ENCODE measurements at places on chromosomes 13 and 19. TPM values are rescaled to one million over a fixed set of nuclear protein-coding genes. Genes with fewer than 3 reads are reported as not detected.

BRCA2 gene
- total RNA-seq: 33.5 TPM

STOML3 gene
- not detected for total RNA-seq

RASAL3 gene
- total RNA-seq: 123 TPM

GRCh38 chr13:58843071-58843470, 1211.5 kb downstream of the PCDH17 start:
- DNase-seq: no peak

DNA sequence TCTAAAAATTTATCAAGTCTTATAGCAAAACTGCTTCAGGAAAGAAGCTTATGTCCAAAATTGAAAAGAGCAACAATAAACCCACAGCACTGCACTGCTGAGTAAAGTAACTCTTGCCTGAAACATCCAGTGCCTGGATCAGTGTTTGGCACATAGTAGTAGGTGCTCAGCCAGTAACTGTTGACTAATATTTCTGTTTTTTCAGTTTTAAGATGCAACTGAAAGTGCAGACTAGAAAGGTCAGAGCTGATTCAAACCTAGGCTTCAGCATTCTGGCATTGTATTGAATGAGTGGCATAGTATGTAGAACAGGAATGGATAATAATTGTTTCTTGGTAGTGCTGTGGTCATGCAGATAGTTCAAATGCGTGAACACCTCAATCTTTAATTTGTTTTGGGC, 67.6 kb downstream of the UBL3 start:
- no peak for DNase-seq

DNA sequence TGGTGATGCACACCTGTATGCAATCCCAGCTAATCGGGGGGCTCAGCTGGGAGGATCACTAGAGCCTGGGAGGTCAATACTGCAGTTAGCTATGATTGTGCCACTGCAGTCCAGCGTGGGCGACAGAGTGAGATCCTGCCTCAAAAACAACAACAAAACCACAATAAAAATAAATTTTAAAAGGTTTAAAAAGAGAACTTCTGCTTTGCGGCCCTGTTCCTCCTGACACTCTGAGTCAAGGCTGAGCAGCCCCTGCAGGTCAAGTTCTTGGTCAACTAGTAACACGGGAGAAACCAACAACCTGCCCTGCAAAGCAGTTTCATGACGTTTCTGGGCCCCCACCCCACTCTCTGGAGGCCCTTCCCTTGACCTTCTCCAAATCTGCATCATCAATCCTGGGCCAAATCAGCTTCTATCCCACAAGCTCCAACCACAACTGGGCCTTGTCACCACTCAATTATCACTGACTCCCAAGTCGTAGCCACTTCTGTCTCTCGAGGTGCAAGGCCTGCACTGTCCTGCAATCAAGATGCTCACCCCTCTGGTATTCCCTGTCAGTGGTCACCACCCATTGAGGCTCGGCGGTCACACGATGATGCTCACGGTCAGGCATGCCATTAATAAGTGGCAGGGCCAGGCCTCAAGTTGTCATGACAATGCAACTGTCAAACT, 7.5 kb downstream of the ELAVL1 start:
- DNase-seq: no peak

DNA sequence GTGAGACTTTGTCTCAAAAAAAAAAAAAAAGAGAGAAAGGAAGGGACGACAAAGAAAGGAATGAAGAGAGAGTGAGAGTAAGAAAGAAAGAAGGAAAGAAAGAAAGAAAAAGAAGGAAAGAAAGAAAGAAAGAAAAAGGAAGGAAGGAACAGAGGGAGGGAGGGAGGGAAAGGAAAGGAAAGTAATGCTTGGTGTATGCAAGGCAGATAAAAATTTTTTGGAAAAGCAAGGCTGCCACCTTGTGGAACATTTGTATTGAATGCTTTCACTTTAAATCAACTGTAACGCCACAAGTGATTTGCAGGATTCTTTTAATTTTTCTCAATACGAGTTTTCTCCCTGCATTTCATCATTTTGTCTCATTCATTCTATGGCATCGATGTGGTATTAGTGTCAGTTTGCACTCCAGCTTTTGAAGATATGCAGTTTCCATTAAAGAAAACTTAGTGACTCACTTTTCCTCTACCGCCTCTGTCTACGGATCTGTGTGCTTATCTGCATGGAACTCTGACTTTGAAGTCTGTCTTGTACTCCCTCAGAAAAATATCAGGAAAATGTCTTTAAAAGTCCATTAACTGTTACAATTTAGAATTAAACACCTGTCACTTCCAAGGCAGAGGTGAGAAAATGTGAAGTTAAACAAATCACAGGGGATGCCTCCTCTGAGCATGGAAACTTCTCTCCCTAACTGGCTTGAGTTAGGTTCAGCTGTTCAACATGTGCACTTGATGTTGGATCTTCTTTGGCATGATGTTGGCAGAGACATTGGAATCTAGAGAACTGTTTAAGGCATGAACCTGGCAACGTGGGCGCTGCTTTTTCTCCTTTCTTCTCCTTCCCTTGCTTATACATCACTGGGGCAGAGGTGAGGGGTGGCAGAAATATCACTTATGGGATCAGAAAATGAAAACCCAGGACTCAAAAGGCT, 20.0 kb upstream of the ZDHHC20 start:
- DNase-seq: peak; percentile 80

- DNase-seq: no peak
Observed at GRCh38 chr19:47151627-47152026, 21.0 kb downstream of the SAE1 start.

GRCh38 chr13:110463871-110464510, 97.5 kb downstream of the RAB20 start:
- no peak for DNase-seq

GRCh38 chr13:37241786-37242185, 136.3 kb upstream of the CSNK1A1L start:
- no peak for DNase-seq

- no peak for DNase-seq
Observed at GRCh38 chr19:30144242-30144758, 202.3 kb downstream of the URI1 start.

- peak; percentile 73 for DNase-seq
Observed at GRCh38 chr19:42253245-42254088, 1.5 kb downstream of the ERF start.

GRCh38 chr19:2255112-2255845, 938 bp downstream of the JSRP1 start:
- no peak for DNase-seq

GRCh38 chr13:29162638-29163235, 342.6 kb downstream of the MTUS2 start:
- no peak for DNase-seq

- no peak for DNase-seq
Observed at GRCh38 chr13:76687467-76687866, 198.7 kb downstream of the KCTD12 start.

GRCh38 chr19:33269016-33269415, 33.3 kb downstream of the CEBPA start:
- DNase-seq: no peak

GRCh38 chr13:31878052-31878451, 138.7 kb downstream of the RXFP2 start:
- no peak for DNase-seq

DNA sequence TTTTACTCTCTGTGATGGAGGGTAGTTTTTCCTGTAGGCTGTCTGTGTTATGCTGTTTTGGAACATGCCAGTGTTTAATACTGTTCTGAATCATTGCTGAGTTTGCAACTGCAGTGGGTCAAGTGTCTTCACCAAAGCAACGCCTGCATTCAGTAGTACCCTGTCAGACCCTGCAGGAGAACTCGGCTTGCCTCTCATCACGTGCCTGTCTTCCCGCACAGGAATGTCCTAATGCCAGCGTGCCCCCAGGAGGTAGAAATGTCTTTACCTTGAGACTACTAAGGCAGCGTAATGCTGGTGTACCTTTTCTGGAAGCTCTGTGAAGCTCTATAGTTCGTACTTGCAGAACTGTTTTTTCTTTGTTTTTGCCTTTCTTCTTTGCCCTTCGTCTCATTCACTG, 42.3 kb downstream of the POLR1D start:
- no peak for DNase-seq

DNA sequence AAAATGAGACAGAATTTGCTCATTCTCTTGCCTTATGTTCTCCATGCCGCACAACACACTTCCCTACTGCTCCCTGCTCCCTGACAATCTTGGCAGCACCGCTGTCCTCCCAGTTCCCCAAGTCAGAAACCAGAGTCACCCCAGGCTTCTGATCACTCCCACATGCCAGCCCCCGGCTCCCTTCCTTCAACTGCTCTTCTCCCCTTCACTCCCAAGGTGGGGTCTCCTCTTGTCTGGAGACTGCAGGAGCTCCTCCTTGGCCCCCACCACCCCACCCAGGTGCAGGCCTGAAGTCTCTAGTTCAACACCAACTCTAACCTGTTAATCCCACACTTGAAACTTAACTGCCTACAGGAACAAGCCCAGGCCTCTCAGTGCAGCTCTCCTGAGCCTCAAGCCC, 16.8 kb upstream of the AKAP8 start:
- DNase-seq: no peak

GRCh38 chr19:18675779-18676178, 7.7 kb upstream of the CRTC1 start:
- DNase-seq: peak; percentile 55

- no peak for DNase-seq
Observed at GRCh38 chr13:85461621-85462020, 337.6 kb downstream of the SLITRK6 start.

GRCh38 chr19:1410136-1410786, 2.9 kb downstream of the DAZAP1 start:
- DNase-seq: no peak

Measured in activated CD4-positive, alpha-beta T cell treated with anti-CD3 and anti-CD28 coated beads, Interleukin-2, amount 10 ng/mL, durations not matched to agents 7 days and 5 days (primary cell).